CD4-positive, alpha-beta T cell treated with Interferon alpha-2 for 1 hour (primary cell): ENCODE measurements at places on chromosomes 4 and X.
A peak's percentile ranks its signal among the peaks of the same experiment; 100 is the strongest.

DNA sequence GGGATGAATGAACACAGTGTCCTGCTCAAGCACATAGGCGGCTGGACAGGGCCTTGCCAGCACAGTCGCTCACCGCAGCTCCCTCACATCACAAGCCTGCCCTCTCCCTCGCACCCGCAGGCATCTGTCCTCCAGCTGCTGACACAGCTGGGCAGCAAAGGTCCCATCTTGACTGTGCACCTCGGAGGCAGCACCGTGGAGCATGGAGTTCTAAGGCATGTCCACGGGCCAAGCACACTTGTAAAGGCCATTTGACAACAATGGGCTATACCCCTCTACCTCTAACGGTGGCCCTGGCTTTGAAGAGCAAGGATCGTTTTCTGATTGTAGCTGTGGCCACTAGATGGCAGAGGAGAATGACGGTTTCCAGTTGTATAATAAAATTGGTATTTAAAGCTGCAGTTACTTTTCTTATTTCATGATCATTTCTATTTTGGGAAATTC, 53.8 kb downstream of the APLN start:
- peak; percentile 11 for DNase-seq

DNA sequence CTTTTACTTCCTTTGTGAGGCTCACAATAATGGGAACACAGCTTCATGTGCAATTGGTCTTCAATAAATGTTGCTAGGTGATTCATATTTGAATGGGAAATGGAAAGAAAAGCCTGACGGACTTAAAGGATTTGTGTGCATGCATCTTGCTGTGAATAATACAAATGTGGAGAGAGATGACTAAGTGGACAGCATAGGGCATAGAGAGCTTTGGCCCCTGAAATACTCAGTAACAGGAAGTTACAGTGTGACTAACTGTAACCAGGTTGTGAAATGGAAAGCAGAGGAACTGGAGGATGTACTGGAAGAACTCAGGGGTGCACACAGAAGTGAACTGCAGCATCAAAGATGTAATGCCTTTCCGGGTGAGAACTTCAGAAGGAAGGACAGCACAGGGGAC, 206.7 kb downstream of the MGST2 start:
- DNase-seq, result peak; percentile 40

DNA sequence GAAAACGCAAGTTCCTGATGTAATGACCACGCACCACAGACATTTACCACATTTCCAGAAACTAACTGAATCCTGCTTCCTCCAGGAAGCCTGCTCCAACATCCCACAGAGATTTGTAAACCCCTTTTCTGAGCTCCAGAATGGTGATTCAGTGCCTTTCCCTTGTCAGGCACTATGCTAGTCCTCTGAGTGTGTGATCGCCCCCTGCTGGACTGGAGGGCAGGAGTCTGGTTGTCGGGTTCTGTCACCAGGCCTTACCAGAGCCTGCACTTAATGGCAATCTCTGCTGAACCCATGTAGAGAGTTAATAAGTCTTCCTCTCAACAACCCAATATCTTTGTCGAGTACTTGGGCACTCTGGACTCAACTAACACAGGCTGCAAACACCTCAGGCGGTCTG, 14.5 kb upstream of the KDM5C start:
- peak; percentile 12 for DNase-seq

DNA sequence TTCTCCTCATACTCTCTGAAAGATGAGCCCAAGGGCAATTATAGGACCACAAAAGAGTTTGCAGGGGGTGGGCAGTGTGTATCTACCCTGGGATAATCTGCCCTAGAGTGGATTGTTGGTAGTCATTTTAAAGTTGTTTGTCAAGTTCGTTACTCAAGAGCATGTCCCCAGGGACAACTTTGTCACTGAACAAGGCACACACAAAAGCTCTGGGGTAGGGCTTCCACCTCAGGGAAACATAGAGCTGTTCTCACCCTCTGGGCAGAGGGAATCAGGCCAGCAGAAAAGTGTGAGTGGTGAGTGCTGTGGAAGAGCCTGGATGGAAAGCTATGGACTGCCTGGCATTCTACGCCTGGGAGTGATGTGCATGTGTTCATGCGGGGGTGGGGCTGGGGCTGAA, 23.3 kb upstream of the LEF1 start:
- no peak for DNase-seq

DNA sequence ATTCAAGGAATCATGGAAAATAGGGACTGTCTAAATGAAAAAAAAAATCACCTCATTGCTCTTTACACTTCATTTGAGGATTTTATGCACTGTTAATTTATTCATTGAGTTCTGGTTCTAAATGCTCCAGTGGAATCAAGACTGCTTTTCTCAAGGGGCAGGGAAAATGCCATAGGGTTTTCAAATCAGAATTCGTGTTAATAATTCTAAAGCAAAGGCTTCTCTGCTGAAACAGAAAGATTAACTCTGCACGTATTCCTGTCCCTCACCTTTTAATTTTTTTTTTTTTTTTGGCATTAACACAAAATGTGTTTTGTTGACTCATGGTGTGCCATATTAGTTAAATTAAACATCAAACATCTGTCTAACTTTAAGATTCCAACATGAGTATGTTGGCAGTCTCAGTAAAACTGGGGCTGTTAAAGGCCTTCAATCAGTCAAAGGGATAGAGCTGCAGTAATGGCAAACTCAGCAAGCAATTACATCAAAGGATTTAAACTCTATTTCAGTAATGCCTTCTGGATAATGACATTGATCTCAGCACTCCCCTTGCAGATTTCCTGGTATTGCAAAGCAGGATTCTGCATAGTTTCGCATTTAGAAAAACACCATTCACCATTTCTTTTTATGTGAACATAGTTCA, 878.1 kb downstream of the RAPGEF2 start:
- no peak for DNase-seq
